Hair follicle dermal papilla cell (primary cell): ENCODE measurements at places on chromosomes 12 and 14. TPM values are rescaled to one million over a fixed set of nuclear protein-coding genes. Genes with fewer than 3 reads are reported as not detected.

Gene COX6A1
- total RNA-seq, result 144 and 258 TPM in 2 replicates

Gene KRT79
- total RNA-seq, result not detected in 2 replicates

Gene ARHGAP9
- total RNA-seq, result 0.16 and 0.24 TPM in 2 replicates

Gene BIN2
- total RNA-seq, result 0.24 TPM in 1 of 2 replicates, not detected in the other

Gene CISTR
- total RNA-seq, result not detected in 2 replicates

Gene CCDC85C
- total RNA-seq, result 2.9 and 4.7 TPM in 2 replicates

Gene CMA1
- not detected in 2 replicates for total RNA-seq

Gene DHRS2
- not detected in 2 replicates for total RNA-seq

Gene INSM2
- not detected in 2 replicates for total RNA-seq

Gene IL26
- not detected in 2 replicates for total RNA-seq

Gene CNTN1
- 3.0 and 6.7 TPM in 2 replicates for total RNA-seq

Gene ZBTB39
- total RNA-seq, result 6.4 and 8.3 TPM in 2 replicates

Gene CIDEB
- total RNA-seq, result 3.2 and 3.6 TPM in 2 replicates

Gene OAS2
- 25.6 and 26.6 TPM in 2 replicates for total RNA-seq

Gene SLC22A17
- total RNA-seq, result 22.5 and 27.3 TPM in 2 replicates

Gene CD163L1
- 1.5 and 2.1 TPM in 2 replicates for total RNA-seq

Gene PPP1R1A
- not detected in 2 replicates for total RNA-seq

Gene GYS2
- not detected in 2 replicates for total RNA-seq

Gene NEUROD4
- total RNA-seq, result not detected in 2 replicates

Gene RAP1B
- total RNA-seq, result 230 and 237 TPM in 2 replicates

Gene CDCA3
- total RNA-seq, result 1.5 and 3.3 TPM in 2 replicates

Gene PMEL
- total RNA-seq, result 1.1 and 2.9 TPM in 2 replicates

Gene PTPRR
- total RNA-seq, result under 0.01 and 0.24 TPM in 2 replicates

Gene TOMM20L
- not detected in 2 replicates for total RNA-seq

Gene DAZAP2
- total RNA-seq, result 137 and 144 TPM in 2 replicates

Gene NUP37
- 19.3 and 29.6 TPM in 2 replicates for total RNA-seq

Gene SLC7A8
- 16.2 and 17.4 TPM in 2 replicates for total RNA-seq

Gene TAS2R46
- total RNA-seq, result 2.2 and 6.8 TPM in 2 replicates

Gene KRT83
- not detected in 2 replicates for total RNA-seq

Gene SLC17A8
- not detected in 2 replicates for total RNA-seq

Gene PRPH
- 0.12 and 0.16 TPM in 2 replicates for total RNA-seq

Gene CHST11
- 7.4 and 15.7 TPM in 2 replicates for total RNA-seq

Gene PZP
- total RNA-seq, result not detected in 2 replicates

Gene GUCY2C
- not detected in 2 replicates for total RNA-seq

Gene CCDC60
- not detected in 2 replicates for total RNA-seq

Gene KRT72
- total RNA-seq, result not detected in 2 replicates

Gene B3GNT4
- not detected in 2 replicates for total RNA-seq

Gene GNG2
- total RNA-seq, result 23.1 and 30.0 TPM in 2 replicates

Gene LRRK2
- total RNA-seq, result 6.4 and 8.9 TPM in 2 replicates

Gene RERGL
- not detected in 2 replicates for total RNA-seq

Gene CPNE6
- not detected in 2 replicates for total RNA-seq

Gene AKAP5
- 0.36 and 0.65 TPM in 2 replicates for total RNA-seq

Gene CLEC2A
- total RNA-seq, result not detected in 2 replicates

Gene BRF1
- total RNA-seq, result 47.9 and 48.2 TPM in 2 replicates

Gene LRRC43
- 0.65 and 3.2 TPM in 2 replicates for total RNA-seq
